Activated CD4-positive, alpha-beta T cell treated with anti-CD3 and anti-CD28 coated beads for 24 hours (primary cell): ENCODE measurements at places on chromosomes 11 and 22.

DNA sequence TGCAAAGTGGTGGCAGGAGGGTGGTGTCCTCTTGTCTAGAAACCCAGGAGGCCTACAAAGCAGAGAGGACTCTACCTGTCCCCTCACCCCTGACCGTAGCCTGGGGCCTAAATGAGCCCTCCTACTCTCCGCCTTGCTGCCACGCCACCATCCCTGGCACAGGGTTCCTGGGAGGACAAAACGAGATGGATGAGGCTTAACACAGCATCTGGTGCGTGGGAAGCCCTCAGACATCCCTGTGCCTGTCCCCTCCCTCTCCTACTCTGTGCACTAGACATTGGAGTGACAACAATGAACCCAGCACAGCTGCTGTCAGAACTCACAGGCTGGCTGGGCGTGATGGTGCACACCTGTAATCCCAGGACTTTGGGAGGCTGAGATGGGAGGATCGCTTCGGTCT, 36.4 kb upstream of the DKK3 start:
- DNase-seq, result no peak

DNA sequence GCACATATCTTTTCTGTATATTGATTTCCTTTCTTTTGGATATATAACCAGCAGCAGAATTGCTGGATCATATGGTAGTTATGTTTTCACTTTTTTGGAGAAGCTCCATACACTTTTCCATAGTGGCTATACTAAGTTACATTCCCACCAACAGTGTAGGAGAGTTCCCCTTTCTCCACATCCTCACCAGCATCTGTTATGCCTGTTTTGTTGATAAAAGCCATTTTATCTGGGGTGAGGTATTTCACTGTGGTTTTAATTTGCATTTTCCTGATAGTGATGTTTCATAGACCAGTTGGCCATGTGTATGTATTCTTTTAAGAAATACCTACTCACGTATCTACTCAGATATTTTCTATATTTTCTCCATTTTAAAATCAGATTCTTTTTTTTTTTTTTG, 419.3 kb upstream of the FAT3 start:
- no peak for DNase-seq

DNA sequence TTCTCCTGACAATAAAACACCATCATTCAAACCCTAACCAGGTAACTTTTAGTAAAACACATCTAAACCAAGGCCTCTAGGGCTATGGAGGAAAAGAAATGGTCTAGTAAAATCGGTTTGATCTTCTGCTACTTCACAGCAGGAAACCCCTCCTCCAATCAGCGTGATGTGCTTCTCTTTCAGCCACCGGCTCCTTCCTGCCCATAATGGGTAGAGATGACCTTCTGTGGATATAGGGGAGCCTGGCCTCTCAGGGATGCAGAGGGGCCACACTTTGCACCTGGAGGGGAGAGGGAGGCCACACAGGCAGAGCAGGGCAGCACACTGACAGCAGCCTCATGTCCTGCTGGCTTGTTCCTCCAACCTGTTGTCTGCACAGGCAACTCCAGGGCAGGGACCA, 6.9 kb downstream of the EHD1 start:
- DNase-seq, result no peak

GRCh38 chr11:17384002-17384511, 4.4 kb downstream of the KCNJ11 start:
- DNase-seq, result peak; percentile 65

DNA sequence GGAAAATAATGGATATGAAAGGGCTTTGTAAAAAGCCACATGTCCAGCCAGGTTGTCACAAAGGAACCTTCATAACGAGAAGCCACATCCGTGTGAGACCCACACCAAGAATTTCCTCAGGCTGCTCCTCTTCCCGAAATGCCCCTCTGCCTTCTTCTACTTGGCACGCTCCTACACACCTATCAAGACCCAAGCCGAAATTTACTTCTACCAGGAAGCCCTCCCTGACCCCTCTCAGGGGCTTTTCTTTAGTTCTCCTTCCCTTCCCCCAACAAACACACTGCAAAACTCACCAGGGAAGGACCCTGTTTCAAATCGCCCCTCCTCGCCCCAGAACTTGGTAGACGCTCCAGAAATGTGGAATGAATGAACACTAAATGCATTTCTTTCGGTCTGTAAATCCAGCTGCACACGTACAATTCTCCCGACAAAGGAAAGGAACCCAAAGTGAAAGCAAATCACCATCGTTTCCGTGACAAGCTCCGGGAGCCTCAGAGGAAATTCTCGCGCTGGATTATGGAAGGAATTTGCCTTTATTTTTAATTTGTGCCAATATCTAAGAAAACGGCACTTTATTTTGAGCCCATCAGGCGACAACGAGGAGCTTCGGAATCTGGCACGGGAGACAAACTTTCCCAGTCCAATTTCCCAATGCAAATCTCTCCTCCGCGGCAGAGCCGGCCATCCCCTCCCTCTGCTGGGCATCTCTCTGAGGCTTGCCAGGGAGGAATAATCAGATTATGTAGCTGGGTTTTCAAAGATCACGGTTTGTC, 13.2 kb upstream of the SHISAL1 start:
- DNase-seq, result no peak

DNA sequence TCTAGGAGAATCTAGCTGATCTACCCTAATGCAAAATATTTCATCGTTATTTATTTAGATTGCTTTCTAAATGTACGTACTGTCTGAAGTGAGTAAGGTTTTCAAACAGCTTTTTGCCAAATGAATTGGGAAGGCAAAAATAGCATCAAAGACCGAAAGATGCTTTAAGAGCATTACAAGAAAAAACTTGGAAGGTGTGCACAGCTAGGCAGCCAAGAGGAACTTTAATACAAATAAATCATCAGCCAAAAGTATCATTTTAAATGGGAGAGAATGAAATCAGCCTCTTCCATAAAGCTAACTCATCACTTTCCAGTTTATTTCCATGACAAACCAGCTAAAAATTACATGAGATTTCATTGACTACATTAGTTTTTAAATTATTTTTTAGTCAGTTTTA, 30.2 kb upstream of the CFAP300 start:
- no peak for DNase-seq

DNA sequence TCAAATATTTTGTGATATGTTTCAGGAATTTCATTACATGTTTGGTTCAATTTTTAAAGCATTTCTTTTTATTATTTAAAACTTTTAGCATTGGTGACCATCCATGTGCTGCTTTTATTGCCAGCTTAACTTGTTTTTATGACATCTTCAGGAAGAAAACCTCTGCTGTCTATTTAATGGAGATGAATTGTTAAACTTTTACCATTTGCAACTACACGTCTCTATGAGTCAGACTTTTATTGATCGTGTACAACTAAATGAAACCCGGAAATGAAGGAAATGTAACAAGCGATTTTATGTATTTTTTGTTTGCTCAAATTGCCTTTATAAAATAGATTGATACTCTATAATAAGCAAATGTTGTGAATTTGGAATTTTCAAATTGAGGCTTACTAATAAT, 113.0 kb downstream of the PTPRJ start:
- DNase-seq, result no peak

- no peak for DNase-seq
Measured at GRCh38 chr11:1747753-1748635, 2.4 kb downstream of the IFITM10 start.
